ENCODE measurements at places on chromosomes 5 and 9.

GRCh38 chr5:61228691-61229280 lies 66.5 kb upstream of the SMIM15 start:
- no peak for DNase-seq

- DNase-seq = no peak
Measured at GRCh38 chr5:110909950-110910349, 161.6 kb upstream of the TSLP start.

GRCh38 chr5:161098516-161098915 lies 246.5 kb upstream of the ATP10B start:
- no peak for DNase-seq

- no peak for DNase-seq
Measured at GRCh38 chr5:146467760-146468159, 20.6 kb downstream of the TCERG1 start.
